ENCODE measurements at places on chromosomes 13 and 19. TPM values are rescaled to one million over a fixed set of nuclear protein-coding genes. Genes with fewer than 3 reads are reported as not detected.
A peak's percentile ranks its signal among the peaks of the same experiment; 100 is the strongest.

- H3K27ac ChIP-seq = no peak overlapping the region
- H3K4me1 ChIP-seq = no peaks in the 10 kb centered on the region
- no peaks in the 10 kb centered on the region for H3K36me3 ChIP-seq
Measured at GRCh38 chr13:57992416-57992815, 360.9 kb downstream of the PCDH17 start.

GRCh38 chr19:48568345-48568886, 16.4 kb downstream of the SULT2B1 start:
- no peak overlapping the region for H3K27ac ChIP-seq
- H3K27me3 ChIP-seq = peaks cover 2% of the 10 kb centered on the region
- no peaks in the 10 kb centered on the region for H3K36me3 ChIP-seq
- H3K4me1 ChIP-seq = no peaks in the 10 kb centered on the region

DNA sequence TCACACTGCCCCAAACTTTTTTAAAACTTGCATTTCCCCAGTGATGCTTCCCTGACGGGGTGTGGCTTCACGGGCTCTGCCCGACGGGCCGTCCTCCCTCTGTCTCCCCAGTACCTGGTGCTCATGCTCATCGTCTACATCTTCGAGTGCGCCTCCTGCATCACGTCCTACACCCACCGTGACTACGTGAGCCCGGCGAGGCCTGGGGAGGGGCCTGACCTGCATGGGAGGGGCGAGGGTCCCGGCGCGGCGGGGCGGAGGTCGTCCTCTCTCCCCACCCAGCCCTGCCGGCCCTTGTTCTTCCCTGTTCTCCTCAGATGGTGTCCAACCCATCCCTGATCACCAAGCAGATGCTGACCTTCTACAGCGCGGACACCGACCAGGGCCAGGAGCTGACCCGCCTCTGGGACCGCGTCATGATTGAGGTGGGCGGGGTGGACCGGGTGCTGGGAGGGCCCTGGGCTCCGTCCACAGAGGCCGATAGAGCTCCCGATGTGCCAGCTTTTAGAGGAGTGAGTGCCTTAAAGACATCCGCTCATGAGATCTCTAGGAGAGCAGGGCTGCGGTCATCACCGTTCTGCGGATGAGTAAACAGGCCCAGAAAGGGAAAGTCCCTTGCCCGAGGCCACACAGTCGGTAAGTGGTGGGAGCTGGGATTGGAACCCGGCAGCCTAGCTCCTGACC, 6.9 kb downstream of the UPK1A start:
- H3K4me3 ChIP-seq = peak overlapping the region; percentile 83
- H3K27ac ChIP-seq = peak overlapping the region; percentile 63
- H3K4me1 ChIP-seq = peaks cover 13% of the 10 kb centered on the region

Gene KLK3
- total RNA-seq = not detected

Gene PRR12
- total RNA-seq = 34.2 TPM

Gene ALOX5AP
- total RNA-seq = 43.9 TPM

Gene AMER2
- not detected for total RNA-seq

DNA sequence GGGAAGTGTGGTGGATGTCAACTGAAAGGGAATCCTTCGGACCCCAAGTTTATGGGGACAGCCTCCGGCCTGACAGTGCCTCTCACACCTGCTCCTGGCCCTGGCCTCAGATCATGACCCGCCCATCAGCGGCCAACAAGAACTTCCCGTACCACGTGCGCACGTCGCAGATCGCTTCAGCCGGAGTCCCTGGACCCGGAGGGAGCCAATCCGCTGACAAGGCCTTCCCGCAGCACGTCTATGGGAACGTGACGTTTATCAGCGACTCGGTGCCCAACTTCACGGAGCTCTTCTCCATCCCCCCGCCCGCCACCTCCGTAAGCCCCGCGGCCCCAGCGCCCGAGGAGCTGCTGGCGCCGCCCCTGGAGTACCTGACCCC, 2.0 kb upstream of the MEGF8 start:
- H3K4me1 ChIP-seq = peaks cover 12% of the 10 kb centered on the region
- H3K27me3 ChIP-seq = peaks cover 27% of the 10 kb centered on the region
- H3K27ac ChIP-seq = no peak overlapping the region
- no peaks in the 10 kb centered on the region for H3K36me3 ChIP-seq

Gene HMGB1
- 594 TPM for total RNA-seq

- H3K4me1 ChIP-seq = peaks cover 13% of the 10 kb centered on the region
- H3K4me3 ChIP-seq = peak overlapping the region; percentile 45
- no peak overlapping the region for H3K27ac ChIP-seq
- DNase-seq = no peak
- peaks cover 5% of the 10 kb centered on the region for H3K36me3 ChIP-seq
Measured at GRCh38 chr19:55284405-55285058, 735 bp downstream of the BRSK1 start.
